ENCODE measurements at places on chromosomes 16 and 17.

GRCh38 chr16:79612207-79612606 is 11.7 kb upstream of the MAF start:
- peak; percentile 60 for DNase-seq

DNA sequence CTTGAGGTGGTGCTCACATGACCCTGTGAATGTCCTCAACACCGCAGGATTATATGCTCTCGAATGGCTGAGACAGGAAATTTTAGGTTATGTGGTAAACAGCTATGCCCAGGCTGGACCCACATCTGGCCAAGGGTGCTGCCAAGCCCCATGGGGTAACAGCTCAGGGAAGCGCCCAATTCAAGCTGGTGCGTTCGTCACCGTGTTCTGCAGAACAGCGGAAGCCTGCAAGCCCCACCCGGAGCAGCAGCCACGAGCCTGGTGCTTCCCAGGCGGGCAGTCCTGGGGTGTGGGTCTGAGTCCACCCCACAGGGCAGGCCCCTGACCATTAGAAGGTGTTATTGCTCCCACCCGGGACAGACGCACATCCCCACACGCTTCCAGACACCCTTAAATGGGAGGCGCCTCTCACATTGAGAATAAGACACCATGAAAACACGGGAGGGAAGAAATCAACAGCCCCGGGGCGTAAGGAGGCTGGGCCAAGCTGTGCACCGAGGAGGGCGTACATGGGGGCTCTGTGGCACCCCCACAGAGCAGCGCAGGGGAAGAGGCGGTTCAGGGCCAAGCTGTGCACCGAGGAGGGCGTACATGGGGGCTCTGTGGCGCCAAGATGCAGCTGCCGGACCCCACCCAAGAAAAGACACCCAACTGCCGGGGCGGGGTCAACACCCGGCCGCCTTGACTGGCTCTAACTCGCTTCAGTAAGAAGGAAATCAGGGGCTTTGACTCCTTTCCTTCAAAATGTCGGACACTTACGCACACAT is 2.9 kb upstream of the CYBA start:
- no peak for DNase-seq

- no peak for DNase-seq
Observed at GRCh38 chr17:20948984-20949777, 93.6 kb downstream of the USP22 start.

DNA sequence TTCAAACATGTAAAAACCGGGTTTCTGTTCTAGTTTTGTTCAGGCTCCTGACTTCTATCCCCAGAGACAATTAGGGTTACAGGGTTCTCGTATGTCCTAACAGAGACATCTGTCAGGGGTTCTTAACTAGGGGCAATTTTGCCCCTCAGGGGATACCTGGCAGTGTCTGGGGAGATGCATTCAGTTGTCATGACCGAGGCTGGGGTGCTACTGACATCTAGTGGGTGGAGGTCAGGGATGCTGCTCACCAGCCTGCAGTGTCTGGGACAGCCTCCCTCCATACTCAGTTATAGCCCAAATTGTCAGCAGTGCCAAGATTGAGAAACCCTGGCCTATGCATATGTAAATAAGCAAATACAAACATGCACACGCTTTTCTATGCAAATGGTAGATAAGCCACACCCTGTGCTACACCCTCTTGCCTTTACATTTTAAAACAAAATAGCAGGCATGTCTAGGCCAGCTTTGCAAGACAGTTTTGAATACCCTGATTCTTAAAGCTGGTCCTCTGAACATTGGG is 37.4 kb downstream of the CLEC16A start:
- no peak for DNase-seq

DNA sequence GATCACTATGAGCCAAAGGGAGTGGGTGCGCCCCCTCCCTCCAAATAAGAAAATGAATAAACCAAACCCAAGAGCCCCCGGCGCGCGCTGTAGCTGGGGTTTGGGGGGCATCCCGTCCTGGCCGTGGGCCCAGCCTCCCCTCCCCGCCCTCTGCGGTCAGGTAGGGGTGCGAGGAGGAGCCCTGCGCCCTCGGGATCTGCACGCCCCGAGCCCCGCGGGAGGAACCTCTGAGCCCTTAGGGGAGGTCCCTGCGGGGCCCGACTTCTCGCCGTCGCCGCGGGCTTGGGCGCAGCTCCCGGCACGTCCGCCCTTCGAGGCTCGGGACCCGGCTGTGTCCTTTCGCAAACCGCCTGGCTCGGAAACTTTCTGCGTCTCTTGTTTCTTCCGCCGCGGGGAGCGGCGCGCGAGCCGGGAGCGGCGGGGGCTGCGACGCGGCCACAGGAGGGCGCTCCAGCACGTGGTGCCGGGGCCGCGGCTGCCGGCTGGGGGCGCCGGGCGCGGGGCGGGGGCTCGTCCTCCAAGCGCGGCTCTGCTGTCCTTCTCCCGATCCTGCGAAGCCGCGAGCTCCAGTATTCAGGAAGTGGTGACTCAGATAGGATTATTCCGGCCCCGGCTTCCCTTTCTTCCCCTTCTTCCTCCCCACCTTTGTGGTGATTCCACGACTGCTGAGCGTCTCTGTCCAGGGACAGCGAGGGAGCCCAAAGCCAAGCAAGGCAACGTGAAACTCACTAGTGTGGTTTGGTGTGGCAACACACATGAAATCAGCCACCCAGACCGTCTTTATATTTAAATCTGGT is 1.6 kb downstream of the PITPNC1 start:
- DNase-seq = peak; percentile 82

DNA sequence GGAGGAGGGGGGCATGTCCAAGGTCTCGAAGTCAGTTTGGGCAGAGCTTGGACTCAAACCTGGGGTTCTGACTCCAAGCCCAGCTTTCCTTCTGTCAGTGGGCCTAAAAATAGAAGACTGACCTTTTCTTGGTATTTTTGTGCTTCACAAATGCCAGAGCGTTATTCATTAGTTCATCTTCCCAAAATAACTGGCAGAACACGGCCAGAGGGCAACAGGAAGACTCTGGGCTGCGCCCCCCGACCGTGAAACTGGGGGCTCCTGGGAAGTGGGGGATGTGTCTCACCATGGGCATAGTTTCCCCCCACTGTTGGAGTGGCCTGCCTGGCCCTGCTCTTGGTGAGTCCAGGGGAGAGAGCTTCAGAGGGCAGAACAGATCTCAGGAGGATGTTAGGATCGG is 94.0 kb downstream of the SOCS1 start:
- no peak for DNase-seq

GRCh38 chr17:55694286-55694910 is 28.3 kb downstream of the TMEM100 start:
- DNase-seq = no peak

DNA sequence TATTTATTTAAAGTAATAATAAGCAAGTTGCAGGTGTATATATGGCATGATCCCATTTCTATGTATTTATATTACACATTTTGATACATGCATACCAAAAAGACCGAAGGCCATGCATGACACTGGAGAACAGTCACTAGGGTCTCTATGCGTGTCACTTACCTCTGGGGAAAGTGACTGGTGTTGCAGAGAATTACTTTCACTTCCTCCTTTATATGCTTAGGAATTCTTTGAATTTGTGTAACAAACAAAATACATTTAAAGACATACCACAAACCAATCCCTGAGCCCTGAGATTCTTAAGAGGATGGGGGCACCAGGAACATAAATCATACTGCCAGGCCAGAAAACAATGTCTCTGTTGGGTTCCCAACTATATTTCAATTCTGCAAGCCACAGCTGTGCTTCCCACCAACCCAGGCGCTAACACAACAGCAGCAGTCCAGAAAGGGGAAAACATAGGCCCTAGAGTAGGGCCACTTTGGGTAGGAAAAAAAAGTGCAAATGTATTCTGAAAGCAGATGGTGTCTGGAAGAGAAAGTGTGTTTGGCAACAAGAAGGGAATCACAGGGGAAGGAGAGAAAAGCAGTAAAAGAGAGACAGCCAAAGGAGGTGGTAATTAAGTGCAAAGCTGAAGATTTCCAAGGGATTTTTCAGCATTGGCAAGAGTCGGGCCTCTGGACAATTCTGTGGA is 24.5 kb upstream of the HYDIN start:
- no peak for DNase-seq

DNA sequence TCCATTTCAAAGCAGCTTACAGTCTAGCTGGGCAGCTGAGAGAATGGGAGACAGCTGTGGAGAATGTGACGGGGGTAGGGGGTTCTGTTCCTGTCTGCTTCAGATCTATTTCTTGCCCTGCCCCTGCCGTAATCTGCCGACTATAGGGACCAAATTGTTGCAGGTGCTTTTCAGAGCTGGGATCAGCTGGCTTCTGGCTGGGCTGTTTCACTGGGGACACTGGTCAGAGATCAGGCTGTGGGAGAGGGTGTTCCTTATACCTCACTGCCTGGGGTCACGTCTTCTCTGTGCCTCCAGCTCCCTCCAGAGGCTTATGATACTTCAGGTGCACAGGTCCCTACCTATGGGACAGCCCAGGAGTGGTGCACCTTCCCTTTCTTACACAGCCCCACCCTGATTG is 514.9 kb upstream of the GOT2 start:
- no peak for DNase-seq

- DNase-seq = no peak
Observed at GRCh38 chr17:63988127-63988478, 10.0 kb upstream of the PRR29 start.

GRCh38 chr17:78563189-78564145 is 13.7 kb downstream of the DNAH17 start:
- DNase-seq = no peak

DNA sequence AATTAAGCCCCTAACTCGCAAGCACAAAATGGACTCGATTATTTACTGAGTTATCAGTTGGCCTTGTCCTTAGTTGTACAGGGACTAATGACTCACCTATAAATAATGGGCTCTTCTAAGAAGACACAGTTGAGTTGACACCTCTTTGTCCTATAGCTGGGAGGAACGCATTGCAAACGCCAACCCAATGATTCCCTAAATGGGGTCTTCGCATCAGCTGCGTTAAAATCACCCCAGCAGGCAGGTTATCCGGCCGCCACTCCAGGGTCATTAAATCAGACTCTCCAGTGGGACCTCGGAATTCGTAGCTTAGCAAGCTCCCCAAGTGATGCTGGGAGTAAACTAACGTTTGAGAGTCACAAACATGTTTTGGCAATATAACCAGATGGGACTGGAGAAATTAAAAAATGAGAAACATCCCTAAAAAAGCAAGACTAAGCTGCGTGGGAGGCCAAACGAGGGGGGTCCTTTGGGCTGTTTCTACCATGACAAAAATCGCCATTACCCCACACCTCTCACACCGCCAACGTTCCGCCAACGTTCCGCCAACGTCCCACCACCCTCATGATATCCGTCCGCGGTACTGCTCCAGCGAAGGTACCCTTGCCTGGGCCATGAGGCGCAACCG is 932 bp upstream of the NFE2L1 start:
- peak; percentile 20 for DNase-seq

DNA sequence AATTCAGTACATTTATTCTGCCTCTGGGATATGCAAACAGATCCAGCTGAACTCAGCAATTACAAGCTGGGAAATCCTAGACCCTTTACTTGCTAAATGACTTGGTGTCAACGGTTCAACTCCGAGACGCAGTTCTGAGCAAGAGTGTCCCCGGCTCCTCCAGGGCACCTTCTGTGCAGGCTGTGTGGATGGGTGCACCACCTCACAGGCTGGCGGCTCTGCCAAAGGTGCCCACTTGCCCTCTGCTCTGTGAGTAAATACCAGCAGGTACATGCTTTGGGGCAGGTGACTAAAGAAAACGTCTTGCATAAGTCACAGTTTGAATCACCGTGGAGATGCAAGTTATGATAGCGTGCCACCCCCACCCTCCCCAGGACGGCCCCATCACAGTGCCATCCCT is 23.3 kb downstream of the MAP1LC3B start:
- no peak for DNase-seq

- no peak for DNase-seq
Observed at GRCh38 chr17:4188076-4188475, 45.1 kb downstream of the CYB5D2 start.

DNA sequence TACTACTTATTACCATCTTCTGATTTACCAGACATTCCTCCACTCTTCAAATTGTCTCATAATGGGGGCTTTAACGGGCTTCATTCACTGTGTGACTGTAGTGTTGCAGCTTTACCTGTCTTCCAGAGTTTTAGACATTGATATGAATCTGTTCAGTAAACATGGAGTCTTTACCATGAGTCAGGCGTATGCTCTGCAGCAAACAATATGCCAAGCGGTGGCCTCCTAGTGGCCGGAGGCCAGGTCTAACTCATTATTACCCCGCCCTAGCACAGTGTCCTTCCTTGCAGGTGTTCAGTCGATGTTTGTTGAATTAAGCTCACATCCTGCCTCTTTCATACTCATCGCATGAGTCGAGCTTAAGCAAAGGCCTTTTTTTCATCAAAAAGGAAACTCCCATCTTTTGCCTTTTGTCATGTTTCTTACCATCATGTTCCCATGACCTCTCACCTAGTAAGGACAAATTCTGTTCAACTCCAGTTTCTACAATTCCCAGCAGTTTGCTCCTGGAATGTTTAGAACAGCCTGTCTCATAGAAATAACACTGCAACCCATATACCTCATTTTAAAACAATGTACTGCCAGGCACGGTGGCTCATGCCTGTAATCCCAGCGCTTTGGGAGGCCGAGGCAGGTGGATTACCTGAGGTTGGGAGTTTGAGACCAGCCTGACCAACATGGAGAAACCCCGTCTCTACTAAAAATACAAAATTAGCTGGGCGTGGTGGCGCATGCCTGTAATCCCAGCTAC is 39.4 kb downstream of the TUBD1 start:
- peak; percentile 72 for DNase-seq

GRCh38 chr17:47898241-47898640 is 2.2 kb downstream of the SP2 start:
- DNase-seq = no peak

- DNase-seq = no peak
Observed at GRCh38 chr16:2586901-2587480, 49.2 kb downstream of the PDPK1 start.

DNA sequence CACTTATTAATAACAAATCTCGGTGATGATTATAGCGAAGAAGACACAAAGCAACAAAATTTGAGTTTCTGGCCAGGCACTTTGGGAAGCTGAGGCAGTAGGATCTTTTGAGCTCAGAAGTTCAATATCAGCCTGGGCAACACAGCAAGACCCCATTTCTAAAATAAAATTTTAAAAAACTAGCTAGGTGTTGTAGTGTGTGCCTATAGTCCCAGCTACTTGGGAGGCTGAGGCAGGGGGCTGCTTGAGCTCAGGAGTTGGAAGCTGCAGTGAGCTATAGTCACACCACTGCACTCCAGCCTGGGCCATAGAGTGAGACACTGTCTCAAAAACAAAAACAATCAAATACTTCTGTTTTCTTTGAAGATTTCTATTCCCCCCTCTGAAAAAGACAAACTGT is 104.9 kb downstream of the SYCE1L start:
- DNase-seq = no peak

GRCh38 chr16:15494236-15494635 is 59.8 kb downstream of the BMERB1 start:
- DNase-seq = no peak

DNA sequence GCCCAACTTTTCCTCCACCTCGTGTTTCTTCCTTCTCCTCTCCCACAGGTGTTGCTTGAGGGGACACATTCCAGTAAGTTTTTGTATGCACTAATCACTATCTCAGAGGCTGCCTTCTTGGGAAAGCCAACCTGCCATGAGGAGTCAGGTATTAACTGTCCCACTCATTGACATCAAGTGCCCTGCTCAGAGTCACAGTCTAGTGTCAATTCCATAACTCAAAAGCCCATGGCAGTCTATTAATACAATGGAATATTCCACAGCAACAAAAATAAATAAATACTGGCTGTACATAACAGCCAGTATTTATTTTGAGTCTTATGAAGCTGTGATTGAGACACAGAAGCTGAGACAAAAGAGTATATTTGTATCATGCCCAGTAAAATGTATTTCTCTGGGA is 26.1 kb upstream of the KIF2B start:
- no peak for DNase-seq

- no peak for DNase-seq
Observed at GRCh38 chr16:73086108-73086507, 38.2 kb upstream of the ZFHX3 start.

GRCh38 chr17:42225646-42226045 is 31.4 kb upstream of the GHDC start:
- DNase-seq = no peak
